ENCODE measurements at places on chromosomes 2 and 18.
A peak's percentile ranks its signal among the peaks of the same experiment; 100 is the strongest.

GRCh38 chr2:101081375-101081907 is 69.7 kb downstream of the TBC1D8 start:
- DNase-seq, result no peak

DNA sequence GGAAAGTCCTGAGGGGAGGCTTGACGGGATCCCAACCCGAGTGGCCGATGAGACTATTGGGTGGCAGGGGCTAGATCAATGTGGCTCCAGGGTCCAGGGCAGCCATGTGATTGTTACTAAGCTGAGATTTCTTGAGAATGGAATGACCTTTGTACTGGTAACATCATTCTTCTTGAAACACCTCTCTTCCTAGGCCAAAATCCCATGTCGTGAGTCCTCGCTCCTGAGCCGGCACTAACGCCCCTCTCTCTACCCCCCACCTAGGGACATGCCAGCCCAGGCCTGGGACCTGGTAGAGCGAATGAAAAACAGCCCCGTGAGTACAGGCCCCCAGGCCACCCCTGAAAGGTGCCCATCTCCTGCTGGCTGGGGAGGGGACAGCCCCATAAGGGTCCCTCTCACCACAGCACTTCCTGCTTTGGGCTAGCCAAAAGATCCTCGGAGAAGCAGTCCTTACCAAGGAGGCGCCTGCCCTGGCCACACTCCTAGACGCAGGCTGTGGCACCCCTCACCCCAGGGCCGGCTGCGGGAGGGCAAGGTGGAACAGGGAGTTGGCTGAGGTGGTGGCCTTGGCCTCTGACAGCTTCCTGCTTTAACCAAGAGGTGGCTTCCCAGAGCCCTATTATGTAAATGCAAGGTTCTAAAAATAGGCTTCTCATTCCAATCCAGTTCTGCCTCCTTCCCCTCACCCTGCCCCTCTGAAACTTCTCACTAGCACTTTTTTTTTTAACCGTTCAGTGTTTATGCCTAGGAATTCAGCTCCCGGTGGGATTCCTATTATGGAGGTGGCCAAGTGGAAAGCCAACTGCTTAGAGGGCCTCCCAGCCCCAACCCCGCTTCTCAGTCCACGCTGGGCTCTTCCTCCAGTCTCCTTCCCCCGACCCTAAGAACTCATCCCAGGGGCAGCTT is 126.6 kb upstream of the PPP1CB start:
- DNase-seq, result peak; percentile 67

GRCh38 chr2:201470821-201471731 is 19.5 kb downstream of the STRADB start:
- no peak for DNase-seq

GRCh38 chr18:37282386-37283037 is 283.1 kb downstream of the CELF4 start:
- DNase-seq, result no peak

- DNase-seq, result no peak
Measured at GRCh38 chr2:3396920-3397559, 17.5 kb downstream of the TRAPPC12 start.

- DNase-seq, result no peak
Measured at GRCh38 chr18:58058720-58059119, 14.7 kb downstream of the NEDD4L start.

- no peak for DNase-seq
Measured at GRCh38 chr2:74391209-74391579, 11.1 kb upstream of the DCTN1 start.

DNA sequence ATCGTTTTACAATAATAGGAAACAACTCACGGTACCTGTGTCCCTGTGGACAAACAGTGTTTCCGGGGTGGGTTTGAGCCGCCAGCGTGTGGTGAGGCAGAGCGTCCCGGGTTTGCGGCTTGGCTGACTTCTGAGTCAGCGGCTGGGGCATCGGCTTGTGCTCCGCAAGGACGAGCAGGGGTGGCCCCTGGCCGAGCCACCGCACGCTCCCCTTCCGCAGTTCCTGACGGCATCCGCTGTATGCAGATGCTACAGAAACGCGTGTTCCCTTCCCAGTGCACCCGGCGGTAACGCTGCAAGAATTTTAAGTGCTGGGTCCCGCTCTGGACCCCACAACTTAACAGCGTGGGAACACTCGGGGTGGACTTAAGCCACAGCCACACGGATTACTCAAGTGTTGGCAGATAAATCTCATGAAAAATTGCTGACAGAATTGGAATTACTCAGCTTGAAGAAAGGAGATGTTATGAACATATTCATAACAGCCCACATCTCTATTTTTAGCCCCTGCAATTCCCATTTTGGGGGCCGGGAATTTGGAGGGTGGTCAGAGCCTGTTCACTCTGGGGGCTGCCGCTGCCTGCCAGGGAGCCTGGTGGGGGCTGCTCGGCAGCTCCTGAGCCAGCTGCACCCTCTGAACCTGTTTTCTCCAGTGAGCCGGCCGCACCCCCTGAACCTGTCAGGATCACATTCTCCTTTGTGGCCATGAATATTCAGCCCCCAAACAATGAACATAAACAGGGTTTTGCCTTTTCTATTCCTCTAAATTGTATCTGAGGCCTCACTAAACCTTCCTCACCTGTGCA is 12.6 kb upstream of the KCNG2 start:
- no peak for DNase-seq

DNA sequence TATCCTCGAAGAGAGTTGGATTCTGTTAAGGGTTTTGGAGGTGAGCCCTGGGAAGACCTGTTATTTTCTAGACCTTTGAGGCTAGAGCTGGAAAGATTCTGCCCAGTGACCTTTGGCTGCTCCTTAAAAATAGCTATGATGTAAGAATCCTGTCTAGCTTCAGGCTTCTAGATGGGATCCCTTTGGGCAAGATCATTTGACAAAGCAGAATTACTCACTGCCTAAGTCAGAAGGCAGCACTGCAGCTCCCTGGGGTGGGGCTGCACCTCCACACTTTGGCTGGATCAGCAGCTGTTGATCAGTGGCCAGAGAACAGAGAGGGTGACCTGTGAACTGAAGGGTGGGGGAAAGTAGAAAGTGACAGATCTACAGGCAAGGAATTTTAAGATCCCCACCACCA is 103.8 kb downstream of the ASAP2 start:
- no peak for DNase-seq

- no peak for DNase-seq
Measured at GRCh38 chr2:184032983-184033382, 565.3 kb upstream of the ZNF804A start.

GRCh38 chr2:9745153-9745899 is 97.9 kb upstream of the TAF1B start:
- no peak for DNase-seq

GRCh38 chr18:22109535-22109934 is 59.9 kb upstream of the GATA6 start:
- DNase-seq, result no peak

DNA sequence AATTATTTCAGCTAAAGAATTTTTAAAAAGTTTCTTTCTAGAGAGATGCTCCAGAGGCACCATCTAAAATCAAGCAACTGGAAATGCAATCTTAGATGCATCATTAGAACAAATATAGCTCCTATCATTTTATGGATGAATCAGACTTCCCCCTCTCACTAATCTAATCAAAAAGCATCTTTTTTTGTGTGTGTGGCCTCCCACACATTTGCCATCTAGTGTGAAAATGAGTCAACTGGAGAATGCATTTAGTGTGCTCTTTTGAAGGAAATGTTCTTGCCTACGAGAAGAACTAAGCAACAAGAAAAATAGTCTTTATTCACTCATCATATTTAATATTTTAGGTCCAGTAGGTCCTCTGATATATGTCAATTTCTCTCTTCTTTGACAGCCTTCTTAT is 39.5 kb upstream of the FIGN start:
- no peak for DNase-seq

GRCh38 chr2:174903264-174903556 is 102.0 kb downstream of the CHN1 start:
- no peak for DNase-seq

- DNase-seq, result no peak
Measured at GRCh38 chr18:2821695-2822094, 25.1 kb upstream of the EMILIN2 start.

DNA sequence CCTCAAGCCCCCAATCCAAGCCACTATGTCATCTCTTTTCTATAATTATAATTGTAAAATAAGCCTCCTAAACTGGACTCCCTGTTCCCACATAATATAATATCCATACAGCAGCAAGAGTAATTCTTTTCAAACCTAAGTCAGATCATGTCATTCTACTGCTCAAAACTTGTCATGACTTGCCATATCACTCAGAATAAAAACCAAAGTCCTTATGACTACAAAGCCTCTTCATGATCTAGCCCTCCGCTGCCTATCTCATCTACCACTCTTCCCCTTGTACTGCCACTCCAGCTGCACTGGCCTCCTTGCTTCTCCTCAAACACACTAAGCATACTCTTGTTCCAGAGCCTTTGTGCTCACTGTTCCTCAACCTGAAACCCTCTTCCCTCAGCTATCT is 69.9 kb downstream of the MEMO1 start:
- no peak for DNase-seq

- no peak for DNase-seq
Measured at GRCh38 chr2:215697003-215697402, 261.1 kb upstream of the FN1 start.

GRCh38 chr2:108351889-108352288 is 25.9 kb upstream of the SULT1C4 start:
- no peak for DNase-seq

- DNase-seq, result no peak
Measured at GRCh38 chr2:27967076-27967475, 76.5 kb downstream of the BABAM2 start.

DNA sequence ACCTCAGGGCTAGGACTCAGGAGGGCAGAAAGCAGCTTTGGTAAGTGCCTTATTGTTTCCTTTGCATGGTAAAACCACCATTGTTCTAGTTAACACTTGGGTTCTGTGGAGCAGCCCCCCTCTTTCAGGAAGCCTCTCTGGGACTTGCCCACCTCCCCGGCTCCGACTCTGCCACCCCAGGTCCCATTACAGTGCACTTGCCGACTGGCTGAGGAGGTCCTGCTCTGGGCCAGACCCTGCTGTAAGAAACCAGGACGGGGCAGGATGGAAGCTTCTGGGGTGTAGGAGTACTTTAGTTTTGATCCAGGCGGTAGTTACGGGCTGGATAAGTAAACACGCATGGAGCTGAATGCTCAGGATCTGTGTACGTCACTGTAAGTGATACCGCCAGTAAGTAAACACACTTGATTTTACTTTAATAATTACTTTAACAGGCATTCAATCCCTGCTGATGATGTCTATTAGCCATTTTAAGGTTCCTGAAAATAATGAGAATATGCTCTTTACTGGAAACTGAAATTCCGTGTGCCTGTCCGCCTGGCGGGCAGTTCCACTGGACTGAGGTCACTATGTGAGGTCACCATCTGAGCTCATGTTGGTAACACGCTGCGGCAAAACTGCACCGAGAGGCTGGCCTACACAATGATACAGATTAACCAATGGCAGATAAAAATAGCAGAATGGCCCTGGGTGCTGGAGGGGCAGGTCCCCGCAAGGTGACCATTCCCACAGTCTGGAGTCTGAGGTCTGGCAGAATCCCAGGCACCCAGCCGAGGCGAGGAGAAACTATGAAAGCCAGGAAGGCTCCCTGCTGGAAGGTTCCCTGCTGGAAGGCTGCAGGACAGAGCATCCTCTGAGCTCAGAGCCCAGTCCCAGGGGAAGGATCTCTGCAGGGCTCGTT is 25.2 kb downstream of the HS1BP3 start:
- no peak for DNase-seq

GRCh38 chr2:72983500-72984161 is 66.3 kb downstream of the EMX1 start:
- no peak for DNase-seq

DNA sequence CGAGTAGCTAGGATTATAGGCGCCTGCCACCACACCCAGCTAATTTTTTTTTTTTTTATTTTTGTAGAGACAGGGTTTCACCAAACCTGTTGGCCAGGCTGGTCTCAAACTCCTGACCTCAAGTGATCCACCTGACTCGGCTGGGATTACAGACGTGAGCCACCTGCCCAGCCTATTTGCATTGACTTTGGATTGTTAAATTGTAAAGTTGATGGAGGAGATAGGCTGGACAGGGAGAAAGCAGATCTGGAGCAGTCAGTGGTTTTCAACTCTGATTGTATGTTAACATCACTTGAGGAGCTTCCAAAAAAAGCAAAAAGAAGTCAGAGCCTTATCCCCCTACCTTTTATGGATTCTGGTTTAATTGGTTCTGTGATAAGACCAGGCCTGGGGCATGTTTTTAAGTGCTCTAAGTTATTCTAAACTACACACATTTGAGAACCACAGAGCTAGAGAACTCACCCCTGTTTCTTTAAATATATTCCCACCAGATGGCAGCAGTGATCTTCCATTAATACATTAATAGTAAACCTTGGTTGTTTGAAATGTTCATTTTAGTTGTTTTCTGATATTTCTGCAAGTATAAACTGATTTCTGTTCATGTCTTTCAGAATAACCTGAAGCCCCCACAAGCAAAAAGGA is 7.5 kb downstream of the C2orf49 start:
- peak; percentile 32 for DNase-seq

GRCh38 chr2:237254911-237255578 is 158.9 kb downstream of the COL6A3 start:
- DNase-seq, result no peak

DNA sequence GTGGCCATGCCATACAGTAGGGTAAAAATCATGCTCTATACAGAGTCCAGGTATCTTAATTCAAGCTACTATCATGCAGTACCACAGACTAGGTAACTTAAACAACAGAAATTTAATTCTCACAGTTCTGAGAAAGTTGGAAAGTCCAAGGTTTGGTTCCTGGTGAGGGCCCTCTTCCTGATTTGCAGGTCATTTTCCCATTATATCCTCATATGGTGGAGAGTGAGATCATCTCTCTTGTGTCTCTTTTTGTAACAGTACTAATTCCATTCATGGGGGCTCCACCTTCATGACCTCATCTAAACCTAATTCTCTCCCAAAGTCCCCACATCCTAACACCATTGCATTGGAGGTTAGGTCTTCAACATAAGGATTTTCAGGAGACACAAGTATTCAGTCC is 335.0 kb upstream of the ACVR2A start:
- DNase-seq, result no peak

DNA sequence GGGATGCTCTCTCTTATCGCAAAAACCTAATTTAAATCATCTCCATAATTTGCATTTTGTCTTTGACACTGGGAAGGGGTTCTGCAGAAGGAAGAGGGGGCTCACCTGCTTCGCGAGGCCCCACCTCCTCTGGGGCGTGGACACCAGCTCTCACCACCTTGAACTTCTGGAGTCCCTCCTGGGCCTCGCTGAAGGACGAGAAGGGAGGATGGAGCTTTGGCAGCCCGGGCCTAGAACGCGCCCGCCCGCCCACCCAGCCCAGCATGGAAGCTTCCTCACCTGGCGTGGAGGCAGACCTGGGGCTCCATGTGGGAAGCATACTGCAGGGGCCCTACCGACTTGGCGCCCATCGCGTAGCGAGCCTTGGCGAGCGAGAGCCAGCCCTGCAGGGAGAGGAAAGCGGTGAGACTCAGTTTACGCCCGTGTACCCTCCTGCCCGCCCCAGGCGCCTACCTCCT is 1.1 kb upstream of the IMP4 start:
- DNase-seq, result no peak

GRCh38 chr2:213934560-213934959 is 476.3 kb upstream of the VWC2L start:
- DNase-seq, result peak; percentile 15

DNA sequence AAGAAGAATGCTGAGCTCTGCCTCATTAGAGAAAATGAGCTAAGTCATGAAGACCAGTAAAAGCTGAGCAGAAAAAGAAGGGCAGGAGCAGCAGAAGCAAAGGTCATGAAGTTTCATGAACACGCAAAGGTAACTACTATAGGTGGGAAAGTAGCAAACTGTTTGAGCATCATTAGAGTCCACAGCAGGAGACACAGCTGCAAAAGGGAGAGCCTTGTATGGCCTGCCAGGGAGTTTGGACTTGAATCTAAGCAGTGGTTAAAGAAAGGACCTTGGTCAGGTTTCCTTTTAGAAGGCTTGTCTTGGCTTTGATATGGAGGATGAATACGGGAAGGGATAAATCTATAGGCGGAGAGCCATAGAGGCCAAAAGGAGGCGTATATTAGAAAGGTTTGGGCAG is 34.0 kb downstream of the DAPL1 start:
- no peak for DNase-seq
